ENCODE measurements at places on chromosomes 1 and 21.

GRCh38 chr1:29342351-29342750, 106.0 kb downstream of the PTPRU start:
- DNase-seq = no peak

GRCh38 chr1:230392536-230392909, 33.6 kb downstream of the PGBD5 start:
- no peak for DNase-seq

GRCh38 chr1:195130598-195130997, 1477.6 kb downstream of the KCNT2 start:
- DNase-seq = no peak

GRCh38 chr21:46001821-46002681, 20.5 kb downstream of the COL6A1 start:
- DNase-seq = peak; percentile 10

DNA sequence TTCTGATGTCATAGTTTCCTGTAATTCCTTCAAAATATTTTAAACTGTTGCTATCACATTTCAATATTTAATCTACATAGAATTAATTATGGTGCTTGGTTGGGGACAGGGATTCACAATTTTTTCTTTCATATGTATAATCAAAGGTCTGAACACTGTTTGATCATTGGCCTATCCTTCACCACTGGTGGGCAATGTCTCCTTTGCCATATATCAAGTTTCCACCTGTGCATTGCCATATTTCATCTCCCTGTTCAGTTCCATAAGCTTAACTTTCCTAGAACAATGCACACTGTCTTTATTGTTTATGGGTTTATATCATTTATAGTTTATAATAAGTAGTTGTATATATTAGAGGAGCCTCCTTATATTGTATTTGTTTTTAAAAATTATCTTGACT, 374.9 kb upstream of the PTBP2 start:
- no peak for DNase-seq

GRCh38 chr21:25298512-25299491, 308.5 kb downstream of the MRPL39 start:
- DNase-seq = no peak

DNA sequence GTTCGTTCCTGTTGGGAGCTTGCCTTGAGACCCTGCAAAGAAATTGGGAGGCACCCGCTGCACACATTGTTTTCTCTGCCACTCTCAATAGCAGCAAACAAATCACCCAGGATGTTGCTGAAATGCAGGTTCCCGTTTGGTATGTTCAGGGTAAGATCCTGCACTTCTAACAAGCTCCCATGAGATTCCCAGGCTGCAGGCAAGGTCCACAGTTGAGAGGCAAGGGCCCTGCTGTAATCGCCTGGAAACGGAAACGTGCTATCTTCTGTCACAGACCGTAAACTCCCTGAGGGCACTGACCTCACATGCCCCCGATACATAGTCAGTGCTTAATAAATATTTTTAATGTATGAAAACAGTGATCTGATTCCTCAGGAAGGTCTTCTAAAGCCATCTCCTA, 37.8 kb downstream of the XCL1 start:
- no peak for DNase-seq

GRCh38 chr1:202578565-202578964, 131.7 kb downstream of the SYT2 start:
- no peak for DNase-seq

DNA sequence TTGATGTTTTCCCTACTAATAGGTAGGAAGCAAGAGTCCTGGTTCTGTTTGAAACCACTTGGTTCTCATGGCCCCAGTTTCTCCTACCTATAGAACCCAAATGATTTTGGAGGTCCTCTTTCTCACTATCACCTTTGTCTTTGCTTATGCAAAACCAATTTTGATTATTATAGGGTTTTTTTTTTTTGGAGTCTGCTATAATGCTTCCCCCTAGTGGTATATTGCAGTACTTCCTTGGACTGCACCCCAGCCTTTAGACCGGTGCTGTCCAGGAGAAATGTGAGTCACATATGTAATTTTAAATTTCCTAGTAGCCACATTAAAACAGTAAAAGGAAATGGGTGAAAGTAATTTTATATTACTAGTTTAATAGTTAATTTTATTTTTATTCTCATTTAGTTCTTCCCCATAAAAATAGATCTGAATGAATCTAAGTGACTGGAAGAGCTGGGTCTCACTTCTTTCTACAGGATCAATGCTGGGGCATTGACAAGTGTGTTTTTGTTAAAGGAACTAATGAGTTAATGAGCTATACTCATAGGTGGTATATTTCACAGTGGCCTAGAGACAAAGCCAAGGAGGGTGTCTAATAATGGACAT, 10.6 kb downstream of the FCMR start:
- DNase-seq = no peak

- DNase-seq = no peak
These were observed 200.7 kb upstream of the POU3F1 start for GRCh38 chr1:38246955-38247952.

DNA sequence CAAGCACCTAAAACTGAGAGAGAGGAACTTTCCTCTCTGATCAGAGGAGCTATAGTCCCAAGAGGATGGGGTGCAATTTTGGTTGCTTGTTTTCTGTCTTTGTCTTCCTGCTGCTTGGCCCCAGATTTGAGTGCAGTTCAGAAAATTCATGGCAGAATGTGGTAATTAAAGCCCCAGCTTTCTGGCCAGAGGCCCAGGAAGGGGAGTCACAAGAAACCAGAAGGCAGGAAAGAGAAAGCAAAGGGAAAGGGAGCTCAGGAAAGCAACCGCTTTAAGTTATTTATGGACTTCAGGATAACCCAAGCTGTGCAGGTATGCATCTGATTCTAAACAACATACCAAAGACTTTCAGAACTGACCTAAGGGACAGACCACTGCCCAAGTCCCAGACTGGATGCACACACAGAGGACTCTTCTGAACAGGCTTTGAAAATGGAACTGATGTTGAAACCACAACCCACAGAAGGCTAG, 88.8 kb downstream of the ST3GAL3 start:
- DNase-seq = no peak

GRCh38 chr1:51776408-51776807, 102.1 kb downstream of the NRDC start:
- DNase-seq = no peak

DNA sequence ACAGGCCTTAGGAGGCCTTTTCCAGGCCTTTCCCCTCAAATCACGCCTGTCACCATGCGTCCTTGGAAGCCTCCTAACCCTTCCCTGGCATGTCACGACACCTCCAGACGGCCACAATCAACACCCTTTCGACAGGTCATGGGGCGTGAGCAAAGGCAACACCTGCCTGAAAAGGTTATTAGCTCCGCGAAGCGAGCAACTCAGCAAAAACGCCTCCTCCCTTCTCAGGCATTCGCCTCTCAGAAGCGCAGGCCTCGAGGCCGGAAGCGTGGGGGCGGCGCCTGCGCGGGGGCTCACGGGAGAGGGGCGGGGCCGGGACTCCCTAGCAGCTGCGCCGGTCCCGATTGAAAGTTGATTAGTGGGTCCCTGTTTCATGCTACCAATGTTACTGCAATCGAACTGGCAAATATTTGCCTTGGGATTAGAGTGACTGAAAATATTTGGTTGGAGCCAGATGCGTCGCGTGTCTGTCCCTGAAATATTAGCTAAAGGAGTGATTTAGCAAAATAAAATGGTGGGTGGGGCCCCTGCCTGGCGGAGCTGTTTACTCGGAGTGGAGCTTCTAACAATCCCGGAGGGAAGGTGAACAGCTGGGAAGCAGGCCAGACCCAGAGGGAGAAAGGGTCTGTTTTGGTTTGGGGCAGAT, 44.9 kb downstream of the GFI1 start:
- no peak for DNase-seq

DNA sequence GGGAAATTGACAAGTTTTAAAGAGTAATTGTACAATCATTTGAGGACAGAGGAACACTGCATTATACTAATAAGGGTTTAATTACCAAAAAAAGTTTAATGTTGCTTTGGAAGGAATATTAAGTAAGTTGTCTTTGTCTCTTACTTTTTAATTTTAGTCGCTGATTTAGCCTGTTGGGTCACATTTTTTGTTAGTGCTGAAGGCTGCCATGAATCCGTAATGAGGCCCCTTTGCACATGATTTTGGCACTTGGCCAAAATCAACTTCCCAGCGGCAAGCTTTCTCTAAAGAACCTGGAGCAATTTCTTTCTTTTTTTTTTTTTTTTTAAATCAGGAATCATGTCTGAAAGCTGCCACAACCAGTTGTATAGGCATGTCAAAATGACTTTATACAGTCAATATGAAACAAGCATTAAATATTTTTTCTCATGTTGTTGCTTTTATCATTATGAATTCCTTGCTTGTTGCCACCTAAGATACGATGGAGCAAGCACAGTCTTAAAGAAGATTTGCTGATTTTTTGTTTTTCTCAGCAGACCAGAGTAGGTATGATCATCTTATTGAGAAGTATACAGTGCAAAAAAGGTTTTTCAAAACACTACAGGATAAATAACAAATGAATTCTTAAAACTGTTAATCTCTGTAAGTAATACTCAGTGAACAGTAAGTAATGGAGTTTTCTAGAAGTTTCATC, 690.4 kb downstream of the USP25 start:
- no peak for DNase-seq

GRCh38 chr1:175536921-175537320, 206.5 kb downstream of the TNR start:
- no peak for DNase-seq

- no peak for DNase-seq
These were observed 264.2 kb downstream of the HMCN1 start for GRCh38 chr1:185998391-185998790.

DNA sequence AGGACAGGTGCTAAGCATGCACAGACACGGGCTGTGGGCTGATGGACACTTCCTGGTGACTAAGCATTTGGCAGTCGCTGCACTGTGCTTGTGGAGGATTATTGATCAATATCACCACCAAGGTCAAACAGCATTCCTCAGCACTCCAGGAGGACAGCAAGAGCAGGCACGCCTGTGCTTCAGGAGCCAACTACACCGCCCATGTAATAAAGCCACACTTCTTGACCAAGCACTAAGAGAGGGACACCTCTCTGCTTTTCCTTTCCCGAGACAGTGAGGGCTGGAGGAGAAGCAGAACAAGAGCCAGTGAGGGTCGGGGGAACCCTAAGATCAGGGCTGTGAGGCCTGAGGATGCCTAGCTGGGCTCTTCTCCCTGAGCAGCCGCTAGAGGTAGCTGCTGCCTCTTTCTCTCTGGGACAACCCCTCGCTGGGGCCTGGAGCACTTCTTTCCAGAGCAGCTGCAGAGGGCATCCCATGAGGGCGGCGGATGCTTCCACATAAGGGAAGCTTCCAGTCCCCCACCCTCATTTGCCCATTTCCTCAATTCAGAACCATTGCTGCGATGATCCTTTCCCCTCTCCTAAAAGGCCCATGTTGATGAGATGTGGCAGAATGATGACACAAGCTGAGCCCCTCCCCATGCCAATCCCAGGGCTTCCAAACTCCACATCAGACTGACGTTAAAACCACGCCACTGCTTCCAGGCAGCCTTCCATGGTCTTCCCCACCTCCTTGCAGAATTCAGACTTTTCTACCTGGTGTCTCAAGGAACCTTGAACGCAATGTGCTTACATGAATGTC, 19.1 kb downstream of the RAB7B start:
- DNase-seq = no peak

GRCh38 chr1:181111559-181111958, 23.1 kb downstream of the IER5 start:
- no peak for DNase-seq

DNA sequence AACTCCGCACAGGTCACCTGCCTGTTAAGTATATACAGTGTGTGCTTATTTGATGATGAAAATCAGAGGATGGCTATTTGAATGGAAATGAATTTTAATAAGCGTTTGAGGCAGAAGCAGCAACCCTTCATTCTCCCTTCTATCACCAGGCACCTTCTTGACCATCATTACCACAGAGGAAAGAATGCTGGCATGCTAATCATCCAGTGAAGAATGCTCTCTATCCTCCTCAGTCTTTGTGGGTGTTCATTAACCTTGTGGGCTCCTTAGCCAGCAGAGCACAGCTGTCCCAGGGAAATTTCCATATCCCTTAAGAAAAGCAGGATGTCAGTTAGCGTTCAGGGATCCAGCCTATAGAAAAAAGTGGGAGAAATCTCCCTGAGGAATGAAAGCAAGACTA, 428.0 kb upstream of the CAMK1G start:
- no peak for DNase-seq

DNA sequence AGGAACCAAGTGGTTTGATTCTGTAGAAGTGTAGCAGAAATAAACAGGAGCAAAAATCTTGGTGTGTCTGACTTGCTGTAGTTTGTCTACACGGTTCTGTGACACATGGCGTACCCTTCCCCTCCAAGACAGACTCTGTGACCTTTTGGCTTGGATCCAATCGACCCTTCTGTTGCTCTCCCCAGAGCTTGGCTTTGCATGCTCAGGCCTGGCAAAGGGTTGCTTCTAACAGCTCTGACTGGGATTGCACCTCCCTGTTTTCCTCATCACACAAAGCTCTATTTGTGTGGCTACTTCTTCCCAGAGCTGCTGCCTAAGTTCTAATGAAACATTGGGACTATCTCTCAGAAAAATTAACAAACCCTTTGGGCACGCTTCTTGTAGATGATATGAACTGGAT, 24.0 kb downstream of the NGF start:
- no peak for DNase-seq

GRCh38 chr1:56374026-56374974, 205.1 kb downstream of the PLPP3 start:
- DNase-seq = no peak

- no peak for DNase-seq
These were observed 95.0 kb downstream of the COL24A1 start for GRCh38 chr1:86061551-86061990.

DNA sequence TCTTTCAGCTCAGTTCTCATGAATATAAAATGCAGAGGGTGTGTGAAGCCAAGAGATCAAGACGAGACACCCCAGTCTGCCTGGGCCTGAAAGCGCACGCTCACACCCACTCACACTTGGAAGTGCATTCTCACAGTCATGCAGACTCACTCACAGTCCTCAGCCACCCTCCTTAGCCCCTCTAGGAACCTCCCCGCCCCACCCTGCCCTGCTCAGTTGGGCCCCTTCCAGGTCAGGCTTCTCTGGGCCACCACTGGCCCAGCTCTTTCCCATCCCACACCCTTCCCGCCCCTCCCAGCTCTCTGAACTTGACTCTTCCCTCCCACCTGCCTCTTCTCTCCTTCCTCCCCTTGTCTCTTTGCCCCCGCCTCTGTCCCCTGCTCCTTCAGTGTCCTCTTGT, 93.8 kb downstream of the EPHB2 start:
- DNase-seq = no peak

- DNase-seq = no peak
These were observed 70.4 kb downstream of the UBE4B start for GRCh38 chr1:10103193-10103592.

DNA sequence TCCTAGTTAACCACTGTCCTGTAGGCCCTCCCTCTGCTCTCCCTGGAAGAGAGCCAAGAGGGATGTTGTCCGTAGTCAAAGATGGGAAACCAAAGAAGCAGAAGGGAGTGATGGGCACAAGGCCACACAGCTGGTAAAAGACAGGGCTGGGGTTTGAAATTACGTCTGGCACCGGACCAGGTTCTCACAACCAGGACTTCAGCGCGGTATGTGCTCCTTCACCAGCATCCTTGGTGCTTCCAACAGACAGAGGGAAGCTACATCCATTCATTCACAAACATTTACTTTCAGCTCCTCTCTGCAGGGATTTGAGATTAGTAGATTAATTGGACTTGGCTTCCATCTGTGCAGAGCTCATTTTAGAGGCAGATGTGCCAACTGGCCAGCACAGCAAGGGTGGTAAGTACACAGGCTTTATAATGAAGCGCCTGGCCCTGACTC, 191.2 kb downstream of the TRABD2B start:
- no peak for DNase-seq
